ENCODE measurements at places on chromosomes 13 and 19.

GRCh38 chr13:93235258-93236015 lies 8.8 kb downstream of the GPC6 start:
- no peak for DNase-seq

- no peak for DNase-seq
Observed at GRCh38 chr19:2240881-2241760, 4.5 kb downstream of the SF3A2 start.

- no peak for DNase-seq
Observed at GRCh38 chr13:92560883-92561282, 665.7 kb upstream of the GPC6 start.

GRCh38 chr13:30559274-30559673 lies 58.4 kb upstream of the USPL1 start:
- DNase-seq: no peak

DNA sequence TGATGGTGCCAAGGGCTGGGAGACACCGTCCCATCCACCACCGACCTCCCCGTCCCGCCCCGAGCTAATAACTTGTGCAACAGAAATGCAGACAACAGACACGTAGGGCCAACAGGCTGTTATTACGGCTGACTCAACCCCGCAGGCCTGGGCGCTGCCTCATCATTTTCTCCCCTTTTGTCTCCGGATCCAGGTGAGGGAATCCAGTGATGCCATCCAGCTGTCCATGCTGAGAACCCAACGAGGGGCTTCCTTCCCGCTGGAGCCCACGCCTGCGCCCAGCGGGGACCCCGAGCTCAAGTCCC lies 6.4 kb upstream of the DIRAS1 start:
- peak; percentile 5 for DNase-seq
